ENCODE measurements at places on chromosomes 2 and 18.
A peak's percentile ranks its signal among the peaks of the same experiment; 100 is the strongest.

DNA sequence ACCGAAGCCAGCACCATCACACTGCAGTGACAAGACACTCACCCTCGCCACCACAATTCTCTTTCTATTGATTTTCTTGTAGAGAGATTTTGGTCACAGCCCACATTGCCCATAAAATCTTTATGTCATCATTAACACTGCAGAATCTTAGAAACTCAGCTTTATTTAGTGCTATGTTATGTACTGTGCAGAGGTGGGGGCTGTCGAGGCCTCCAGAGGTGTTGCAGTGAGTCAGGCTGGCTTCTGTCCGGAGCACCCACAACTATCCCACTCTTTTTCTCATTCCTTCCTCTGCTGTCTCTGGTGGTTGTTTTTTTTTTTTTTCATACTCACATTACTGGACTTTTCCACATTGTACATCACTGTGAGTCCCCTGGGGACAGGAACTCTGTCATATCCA lies 677.4 kb upstream of the HS6ST1 start:
- DNase-seq: no peak
- H3K4me3 ChIP-seq: no peak overlapping the region
- H3K27me3 ChIP-seq: no peaks in the 10 kb centered on the region
- no peaks in the 10 kb centered on the region for H3K4me1 ChIP-seq
- H3K36me3 ChIP-seq: no peaks in the 10 kb centered on the region

GRCh38 chr18:52237551-52237950 lies 102.4 kb upstream of the DCC start:
- no peak overlapping the region for H3K4me3 ChIP-seq
- H3K27ac ChIP-seq: no peak overlapping the region
- H3K27me3 ChIP-seq: no peaks in the 10 kb centered on the region
- H3K36me3 ChIP-seq: no peaks in the 10 kb centered on the region
- no peaks in the 10 kb centered on the region for H3K4me1 ChIP-seq
- no peak for DNase-seq

DNA sequence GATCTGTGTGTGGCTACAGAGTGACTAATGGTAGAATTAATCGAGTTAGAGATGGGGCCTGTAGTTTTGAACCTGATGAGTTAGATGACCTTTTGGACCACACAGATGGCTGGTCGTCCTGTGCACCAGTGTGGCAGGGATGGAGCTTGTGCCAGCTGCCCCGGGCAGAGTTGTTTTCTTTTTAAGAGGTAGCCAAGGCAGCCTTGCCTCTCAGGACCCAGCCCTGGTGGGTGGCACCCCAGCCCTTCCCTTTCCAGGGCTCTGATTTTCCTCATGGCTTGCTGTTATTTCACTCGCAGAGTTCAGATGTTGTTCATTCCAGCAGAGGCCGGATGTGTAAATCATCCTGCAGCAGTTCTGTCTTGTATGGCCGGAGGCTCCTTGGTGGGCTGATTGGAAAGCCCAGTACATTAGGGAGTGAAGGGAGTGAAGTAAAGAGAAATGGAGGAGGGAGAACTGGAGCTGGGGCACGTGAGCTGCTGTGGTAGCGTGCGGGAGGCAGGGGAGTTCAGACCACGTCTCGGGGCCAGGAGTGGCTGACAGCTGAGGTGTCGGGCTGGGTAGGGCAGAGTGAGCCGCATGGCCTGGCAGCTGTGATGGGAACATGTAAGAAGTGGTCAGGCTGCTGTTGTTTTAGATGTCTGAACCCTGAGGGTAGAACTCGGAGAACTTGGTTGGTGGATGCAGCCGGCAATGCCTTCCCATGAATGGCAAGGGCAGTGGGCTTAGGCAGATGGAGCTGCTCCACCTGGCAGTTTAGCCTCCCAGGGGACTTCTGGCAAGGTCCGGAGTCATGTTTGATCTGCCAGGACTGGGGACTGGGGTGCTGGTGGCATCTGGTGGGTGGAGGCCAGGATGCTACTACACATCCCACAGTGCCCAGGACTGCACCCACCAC lies 28.8 kb downstream of the ASAP2 start:
- H3K4me1 ChIP-seq: peaks cover 10% of the 10 kb centered on the region
- H3K36me3 ChIP-seq: no peaks in the 10 kb centered on the region
- H3K27me3 ChIP-seq: no peaks in the 10 kb centered on the region
- H3K4me3 ChIP-seq: no peak overlapping the region
- no peak for DNase-seq
- no peak overlapping the region for H3K27ac ChIP-seq

- no peaks in the 10 kb centered on the region for H3K36me3 ChIP-seq
- H3K27me3 ChIP-seq: no peaks in the 10 kb centered on the region
- no peak for DNase-seq
- no peak overlapping the region for H3K27ac ChIP-seq
- H3K4me1 ChIP-seq: no peaks in the 10 kb centered on the region
- H3K4me3 ChIP-seq: no peak overlapping the region
Measured at GRCh38 chr2:31028417-31028816, 109.8 kb downstream of the GALNT14 start.

DNA sequence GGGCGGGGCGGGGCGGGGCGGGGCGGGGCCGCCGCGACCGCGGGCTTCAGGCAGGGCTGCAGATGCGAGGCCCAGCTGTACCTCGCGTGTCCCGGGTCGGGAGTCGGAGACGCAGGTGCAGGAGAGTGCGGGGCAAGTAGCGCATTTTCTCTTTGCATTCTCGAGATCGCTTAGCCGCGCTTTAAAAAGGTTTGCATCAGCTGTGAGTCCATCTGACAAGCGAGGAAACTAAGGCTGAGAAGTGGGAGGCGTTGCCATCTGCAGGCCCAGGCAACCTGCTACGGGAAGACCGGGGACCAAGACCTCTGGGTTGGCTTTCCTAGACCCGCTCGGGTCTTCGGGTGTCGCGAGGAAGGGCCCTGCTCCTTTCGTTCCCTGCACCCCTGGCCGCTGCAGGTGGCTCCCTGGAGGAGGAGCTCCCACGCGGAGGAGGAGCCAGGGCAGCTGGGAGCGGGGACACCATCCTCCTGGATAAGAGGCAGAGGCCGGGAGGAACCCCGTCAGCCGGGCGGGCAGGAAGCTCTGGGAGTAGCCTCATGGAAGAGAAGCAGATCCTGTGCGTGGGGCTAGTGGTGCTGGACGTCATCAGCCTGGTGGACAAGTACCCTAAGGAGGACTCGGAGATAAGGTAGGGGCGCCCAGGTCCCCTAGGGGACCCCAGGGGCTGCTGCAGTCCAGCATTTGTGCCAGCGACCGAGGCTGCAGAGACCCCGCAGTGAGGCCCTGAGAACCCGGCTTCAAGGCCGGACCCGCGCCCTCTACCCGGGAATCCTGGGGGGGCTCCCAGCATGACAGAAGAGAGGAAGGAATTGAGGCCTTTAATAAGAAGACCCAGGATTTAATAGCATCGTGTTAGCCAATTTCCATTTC lies at the start of gene KHK:
Gene KHK, plus strand, starts transcription at position 49 of the 870 bp plus-strand sequence. Its CDS starts 488 bp downstream, at position 537.
- H3K36me3 ChIP-seq: no peaks in the 10 kb centered on the region
- peaks cover 16% of the 10 kb centered on the region for H3K27me3 ChIP-seq
- H3K4me1 ChIP-seq: peaks cover 10% of the 10 kb centered on the region
- peak; percentile 71 for DNase-seq
- H3K4me3 ChIP-seq: peak within 1 kb of the TSS; percentile 87

DNA sequence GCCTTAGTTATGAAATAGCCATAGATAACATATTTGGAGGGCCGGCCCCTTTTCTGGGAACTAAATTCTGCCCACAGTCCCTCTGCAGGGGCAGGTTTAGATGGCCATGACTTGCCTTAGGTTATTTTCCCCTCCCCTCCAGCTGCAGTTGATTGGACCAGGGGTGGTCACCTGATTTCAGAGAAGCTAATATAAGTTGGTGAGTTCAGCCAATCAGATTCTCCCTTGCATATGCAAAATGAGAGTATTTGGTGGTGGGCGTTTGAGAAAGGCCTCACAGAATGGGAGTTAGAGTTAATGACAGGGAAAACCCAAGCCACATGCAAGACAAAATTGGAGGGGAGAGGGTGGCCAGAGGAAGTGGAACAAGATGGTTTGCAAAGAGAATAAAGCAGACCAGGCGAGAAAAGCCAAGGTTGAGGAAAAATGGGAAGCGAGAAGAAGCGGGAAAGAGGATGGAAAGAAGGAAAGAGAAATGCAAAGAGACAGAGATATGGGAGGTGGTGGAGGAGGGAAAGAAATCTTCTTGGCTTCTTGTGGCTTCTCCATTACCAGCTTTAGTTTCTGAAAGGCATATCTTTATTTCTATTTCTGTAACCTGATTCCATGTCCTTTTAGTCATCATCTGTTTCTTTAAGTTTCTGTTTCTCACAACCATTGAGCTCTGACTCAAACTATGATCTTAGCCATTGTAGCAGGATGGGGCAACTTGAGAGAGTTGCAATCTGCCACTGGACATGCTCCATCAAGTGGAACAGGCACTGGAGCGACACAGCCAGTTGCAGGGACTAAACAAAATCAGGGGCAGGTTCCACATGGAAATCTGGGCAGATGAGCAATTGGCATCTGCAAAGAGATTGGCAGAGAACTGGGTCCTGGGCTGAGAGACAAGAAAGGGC lies 108.1 kb upstream of the SIX3 start:
- H3K4me3 ChIP-seq: no peak overlapping the region
- no peaks in the 10 kb centered on the region for H3K27me3 ChIP-seq
- DNase-seq: no peak
- H3K36me3 ChIP-seq: no peaks in the 10 kb centered on the region

GRCh38 chr2:112065966-112066365 lies 10.9 kb downstream of the TMEM87B start:
- H3K4me3 ChIP-seq: no peak overlapping the region
- no peak for DNase-seq
- no peaks in the 10 kb centered on the region for H3K4me1 ChIP-seq
- peaks cover 13% of the 10 kb centered on the region for H3K36me3 ChIP-seq
- H3K27ac ChIP-seq: no peak overlapping the region
- H3K27me3 ChIP-seq: no peaks in the 10 kb centered on the region

DNA sequence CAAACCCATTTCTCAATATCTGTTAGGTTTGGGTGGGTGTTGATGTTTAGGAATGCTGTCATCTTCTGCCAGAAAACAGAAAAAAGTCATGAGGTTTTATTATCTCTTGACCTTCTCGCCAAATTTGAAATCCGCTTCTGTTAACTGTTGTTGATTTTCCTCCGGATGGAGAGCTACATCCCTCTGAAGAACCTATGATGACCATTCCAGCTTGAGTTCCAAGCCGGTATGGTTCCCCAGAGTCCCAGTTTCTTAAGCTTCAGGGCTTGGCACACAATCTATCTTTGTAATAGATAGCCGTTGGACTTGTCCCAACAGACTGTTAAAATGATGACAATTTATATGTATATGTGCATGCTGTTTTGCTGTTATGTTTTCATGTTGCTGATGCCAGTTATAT lies 1201.0 kb downstream of the LRP1B start:
- DNase-seq: no peak
- H3K27me3 ChIP-seq: no peaks in the 10 kb centered on the region
- no peak overlapping the region for H3K4me3 ChIP-seq
- no peaks in the 10 kb centered on the region for H3K36me3 ChIP-seq

Data from GM23338 (cell line).